ENCODE measurements at places on chromosomes 4 and X. TPM values are rescaled to one million over a fixed set of nuclear protein-coding genes. Genes with fewer than 3 reads are reported as not detected.

DNA sequence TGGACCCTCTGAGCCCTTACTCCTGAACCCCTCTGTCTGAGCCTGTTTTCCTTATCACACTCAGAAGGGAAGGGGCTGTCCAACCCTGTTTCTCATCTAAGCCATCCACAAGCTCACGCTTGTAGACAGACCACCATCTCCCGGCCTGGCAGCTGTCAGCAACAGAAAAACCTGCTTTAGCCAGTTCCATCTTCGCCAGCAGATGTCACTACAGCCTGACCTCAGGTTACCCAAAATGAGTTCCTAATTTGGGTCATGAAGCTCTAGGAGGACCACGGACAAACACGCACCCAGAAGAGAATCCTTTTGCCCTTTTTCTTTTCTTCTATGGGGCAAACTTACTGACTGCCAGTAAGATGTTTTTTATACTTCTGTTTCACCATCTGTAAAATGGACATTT, 445.4 kb downstream of the BCOR start:
- no peak overlapping the region for H3K4me3 ChIP-seq
- H3K36me3 ChIP-seq = no peaks in the 10 kb centered on the region
- peak; percentile 39 for DNase-seq
- peaks cover 7% of the 10 kb centered on the region for H3K4me1 ChIP-seq
- no peaks in the 10 kb centered on the region for H3K27me3 ChIP-seq

GRCh38 chr4:115515772-115516171, 402.4 kb upstream of the NDST4 start:
- no peaks in the 10 kb centered on the region for H3K27me3 ChIP-seq
- H3K27ac ChIP-seq = no peak overlapping the region
- H3K4me3 ChIP-seq = no peak overlapping the region

DNA sequence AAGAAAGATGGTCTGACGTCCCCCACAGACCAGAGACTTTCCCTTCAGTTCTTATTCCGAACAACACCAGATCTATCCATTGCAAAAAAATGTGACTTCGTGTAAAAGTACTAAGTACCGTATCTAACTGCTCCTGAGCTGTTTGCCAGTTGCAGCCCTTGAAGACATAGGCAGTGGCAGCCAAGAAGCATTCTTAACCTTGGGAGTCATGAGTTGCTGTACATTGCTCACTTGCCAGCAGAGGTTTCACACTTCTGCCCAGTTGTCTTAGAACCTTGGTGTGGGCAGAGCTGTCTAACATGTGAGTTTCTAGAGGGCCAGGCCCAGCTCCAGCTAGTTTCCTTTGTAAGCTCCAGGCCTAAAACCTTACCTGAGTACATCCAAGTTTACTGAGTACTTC, 10.5 kb upstream of the CHRDL1 start:
- H3K4me1 ChIP-seq = peaks cover 19% of the 10 kb centered on the region
- peak; percentile 83 for DNase-seq
- H3K4me3 ChIP-seq = no peak overlapping the region
- no peak overlapping the region for H3K27ac ChIP-seq

DNA sequence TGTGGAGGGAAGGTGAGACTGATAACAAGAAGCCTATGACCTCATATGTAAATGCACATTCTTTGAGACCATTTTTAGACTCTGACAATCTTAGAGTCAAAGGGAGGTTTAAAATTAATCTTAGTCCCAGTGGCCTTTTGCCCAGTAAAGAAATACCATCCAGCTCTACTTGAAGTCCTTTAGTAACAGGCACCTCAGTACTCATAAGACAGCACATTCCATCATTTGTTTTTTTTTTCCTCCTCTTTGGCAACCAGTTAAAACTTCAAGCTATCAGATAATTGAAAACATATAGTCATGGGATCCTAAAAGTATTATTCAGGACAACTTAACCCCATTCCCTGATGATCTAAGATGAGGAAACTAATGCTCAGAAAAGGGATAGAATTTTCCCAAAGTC, 4.6 kb downstream of the EDA2R start:
- H3K36me3 ChIP-seq = no peaks in the 10 kb centered on the region
- H3K4me1 ChIP-seq = peaks cover 42% of the 10 kb centered on the region
- no peaks in the 10 kb centered on the region for H3K27me3 ChIP-seq
- peak overlapping the region; percentile 81 for H3K27ac ChIP-seq
- peak overlapping the region; percentile 82 for H3K4me3 ChIP-seq

DNA sequence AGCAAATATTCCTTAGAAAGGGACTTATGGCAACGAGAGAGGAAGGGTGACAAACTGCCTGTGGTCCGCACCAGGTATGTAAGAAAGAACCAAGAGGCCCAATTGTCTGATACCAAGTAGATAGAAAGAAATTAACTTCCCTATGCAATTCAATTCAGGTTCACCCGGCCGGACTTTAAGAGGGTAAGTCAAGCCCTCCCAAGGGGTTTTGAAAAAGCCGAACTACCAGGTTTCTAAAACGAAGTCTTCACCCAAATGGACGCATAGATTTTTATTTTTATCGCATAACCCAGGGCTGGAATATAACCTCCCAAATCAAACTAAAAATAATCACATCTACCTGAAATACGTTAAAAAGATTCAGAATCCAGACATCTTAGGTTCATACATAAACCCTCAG, 1.6 kb upstream of the MAB21L2 start:
- H3K36me3 ChIP-seq = no peaks in the 10 kb centered on the region
- no peaks in the 10 kb centered on the region for H3K4me1 ChIP-seq
- H3K4me3 ChIP-seq = peak overlapping the region; percentile 68
- DNase-seq = no peak
- H3K27me3 ChIP-seq = no peaks in the 10 kb centered on the region

DNA sequence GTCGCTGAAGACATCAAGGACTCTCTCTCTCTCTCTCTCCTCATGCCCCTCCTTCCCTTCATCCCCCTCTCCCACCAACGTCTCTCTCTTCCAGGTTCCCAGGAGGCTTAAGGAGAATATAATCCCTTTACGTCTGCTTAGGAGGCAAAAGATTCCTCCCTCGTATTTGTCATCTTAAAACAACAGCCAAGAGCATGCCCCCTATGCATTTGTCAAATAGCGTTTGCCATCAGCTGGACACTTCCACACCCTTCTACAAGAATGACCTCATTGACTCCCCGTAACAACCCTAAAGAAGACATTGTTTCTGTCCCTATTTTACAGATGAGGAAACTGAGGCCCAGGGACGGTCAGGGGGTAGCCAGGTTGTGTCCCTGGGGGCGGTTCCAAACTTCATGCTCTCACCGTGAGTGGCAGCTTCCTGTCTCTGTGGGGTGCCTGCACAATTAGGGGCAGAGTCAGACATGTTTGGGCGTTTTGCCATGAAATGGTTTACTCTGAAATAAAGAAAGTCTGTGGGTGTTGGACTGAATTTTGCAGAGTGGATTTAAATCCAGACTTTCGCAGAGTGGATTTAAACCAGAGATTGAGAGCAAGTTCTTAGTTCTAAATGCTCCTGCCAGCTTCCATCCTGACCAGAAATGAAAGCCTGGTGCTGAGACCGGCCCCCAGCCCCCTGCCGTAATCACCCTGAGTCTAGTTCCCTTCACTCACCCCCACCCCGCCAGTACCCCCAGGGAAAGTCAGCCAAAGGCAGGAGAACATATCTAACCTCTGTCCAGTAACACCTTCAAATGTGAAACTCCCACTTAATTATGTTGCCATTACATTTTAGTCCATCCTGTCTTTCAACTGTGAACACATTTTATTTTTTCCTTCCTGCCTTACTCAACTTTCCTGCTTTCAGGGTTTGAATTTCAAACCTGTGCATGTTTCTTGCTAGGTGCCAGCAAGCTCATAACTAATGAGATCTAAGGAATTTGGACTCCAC, 44.3 kb upstream of the TBL1X start:
- no peak for DNase-seq
- H3K27ac ChIP-seq = no peak overlapping the region
- peaks cover 10% of the 10 kb centered on the region for H3K4me1 ChIP-seq

GRCh38 chr4:37892641-37893040, 1.8 kb downstream of the TBC1D1 start:
- H3K4me3 ChIP-seq = no peak overlapping the region
- no peak for DNase-seq
- peaks cover 60% of the 10 kb centered on the region for H3K27me3 ChIP-seq
- H3K36me3 ChIP-seq = no peaks in the 10 kb centered on the region
- no peaks in the 10 kb centered on the region for H3K4me1 ChIP-seq

DNA sequence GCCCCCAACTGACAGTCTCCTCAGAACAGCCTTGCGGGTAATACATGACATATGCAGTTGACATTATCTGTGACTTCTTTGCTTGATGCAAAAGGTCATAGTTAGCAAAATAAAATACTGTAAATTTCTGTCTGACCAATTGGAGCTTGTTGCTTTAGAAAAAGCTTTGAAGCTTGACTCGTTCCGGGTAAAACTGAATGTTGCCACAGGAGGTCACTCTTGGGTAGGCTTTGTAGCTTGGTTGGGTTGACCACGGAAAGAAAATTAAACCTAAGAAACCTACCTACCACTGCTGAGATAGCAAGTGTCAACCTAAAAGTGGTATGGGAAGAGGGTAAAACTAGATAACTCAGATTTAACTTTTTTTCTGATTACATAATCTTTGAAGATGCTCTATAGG, 23.2 kb downstream of the PRPS2 start:
- no peaks in the 10 kb centered on the region for H3K4me1 ChIP-seq
- DNase-seq = peak; percentile 56
- H3K27ac ChIP-seq = no peak overlapping the region

The GPR78 gene
- total RNA-seq = not detected
